ENCODE measurements at places on chromosomes 5 and 9. TPM values are rescaled to one million over a fixed set of nuclear protein-coding genes. Genes with fewer than 3 reads are reported as not detected.

DNA sequence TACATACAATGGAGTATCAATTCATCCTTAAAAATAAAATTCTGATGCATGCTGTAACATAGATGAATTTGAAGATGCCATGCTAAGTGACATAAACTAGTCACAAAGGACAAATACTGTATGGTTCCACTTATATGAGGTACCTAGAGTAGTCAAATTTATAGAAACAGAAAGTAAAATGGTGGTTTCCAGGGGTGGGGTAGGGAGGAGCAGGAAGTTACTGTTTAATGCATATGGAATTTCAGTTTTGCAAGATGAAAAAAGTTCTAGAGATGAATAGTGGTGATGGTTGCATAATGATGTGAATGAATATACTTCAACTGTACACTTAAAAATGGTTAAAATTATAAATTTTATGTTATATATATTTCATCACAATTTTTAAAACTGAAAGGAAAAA lies 57.3 kb upstream of the FNIP1 start:
- DNase-seq = no peak
- H3K27me3 ChIP-seq = peaks cover 7% of the 10 kb centered on the region
- H3K36me3 ChIP-seq = no peaks in the 10 kb centered on the region
- H3K4me3 ChIP-seq = no peak overlapping the region

HAPLN1 gene
- total RNA-seq = 248 TPM

STING1 gene
- 26.6 TPM for total RNA-seq

GHR gene
- total RNA-seq = 5.4 TPM

DNA sequence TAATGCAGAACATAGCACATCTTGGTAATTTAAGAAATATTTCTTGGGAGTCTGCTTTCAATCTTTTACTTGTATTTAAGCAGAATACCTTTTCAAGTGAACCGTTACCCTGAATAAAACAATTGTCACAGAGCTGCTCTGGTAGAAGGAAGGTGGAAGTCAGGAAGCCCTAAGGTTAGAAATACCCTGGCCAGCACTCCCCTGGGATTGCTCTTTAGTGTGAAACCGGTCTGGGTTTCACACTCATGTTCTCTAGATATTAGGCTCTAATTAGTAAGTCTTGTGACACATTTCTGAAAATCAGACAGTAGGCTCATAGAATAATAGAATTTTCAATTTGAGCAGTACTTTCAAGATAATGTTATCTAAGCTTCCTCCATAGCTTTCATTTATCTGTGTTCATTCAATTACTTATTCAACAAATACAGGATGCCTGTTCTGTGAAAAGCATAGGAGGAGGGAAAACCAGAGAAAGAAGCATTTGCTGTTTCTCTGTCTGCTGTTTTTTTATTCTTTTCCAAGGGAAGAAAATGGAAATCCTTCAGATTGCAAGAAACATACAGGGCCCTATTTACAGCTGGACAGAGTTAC lies 825.5 kb downstream of the TLR4 start:
- no peak overlapping the region for H3K4me3 ChIP-seq
- no peak overlapping the region for H3K27ac ChIP-seq
- no peaks in the 10 kb centered on the region for H3K27me3 ChIP-seq
- no peaks in the 10 kb centered on the region for H3K36me3 ChIP-seq

All from chondrocyte (in vitro differentiated cells).